ENCODE measurements at places on chromosomes 6 and 20.

DNA sequence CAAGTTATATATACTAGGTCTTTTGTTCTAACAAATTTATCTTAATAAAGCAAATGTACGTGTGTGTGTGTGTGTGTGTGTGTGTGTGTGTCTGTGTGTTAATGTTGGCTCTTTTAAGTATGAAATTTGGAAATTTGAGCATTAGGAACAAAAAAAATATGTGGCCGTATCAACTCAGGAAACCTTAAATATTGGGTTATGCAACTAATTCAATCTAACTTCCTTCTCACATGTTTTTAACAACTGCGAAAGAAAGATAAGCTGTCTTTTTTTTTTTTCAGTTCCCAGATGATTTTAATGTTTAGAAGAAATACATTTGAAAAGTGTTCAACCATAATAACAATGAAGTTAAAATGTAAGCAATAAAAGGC lies 616.4 kb upstream of the ARID1B start:
- DNase-seq: no peak

- DNase-seq: no peak
Observed at GRCh38 chr6:167735951-167736288, 90.8 kb upstream of the AFDN start.

DNA sequence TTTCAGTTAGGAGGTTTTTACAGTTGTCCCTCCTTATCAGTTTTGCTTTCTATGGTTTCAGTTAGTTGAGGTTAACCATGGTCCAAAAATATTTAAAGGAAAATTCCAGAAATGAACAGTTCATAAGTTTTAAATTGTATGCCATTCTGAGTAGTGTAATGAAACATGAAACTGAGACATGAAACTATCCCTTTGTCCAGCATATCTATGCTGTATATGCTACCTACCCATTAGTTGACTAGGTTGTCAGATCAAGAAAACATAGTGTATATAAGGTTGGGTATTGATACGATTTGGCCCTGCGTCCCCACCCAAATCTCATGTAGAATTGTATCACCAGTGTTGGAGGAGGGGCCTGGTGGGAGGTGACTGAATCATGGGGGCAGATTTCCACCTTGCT lies 39.1 kb downstream of the VGLL2 start:
- DNase-seq: no peak

- DNase-seq: no peak
Observed at GRCh38 chr6:18302561-18303439, 38.5 kb upstream of the DEK start.

- no peak for DNase-seq
Observed at GRCh38 chr6:144655376-144655775, 370.2 kb downstream of the UTRN start.

- no peak for DNase-seq
Observed at GRCh38 chr20:45088247-45088646, 12.7 kb downstream of the KCNS1 start.

- DNase-seq: no peak
Observed at GRCh38 chr6:45200510-45200909, 127.6 kb upstream of the RUNX2 start.

GRCh38 chr6:131029626-131030297 lies 33.3 kb downstream of the EPB41L2 start:
- no peak for DNase-seq

DNA sequence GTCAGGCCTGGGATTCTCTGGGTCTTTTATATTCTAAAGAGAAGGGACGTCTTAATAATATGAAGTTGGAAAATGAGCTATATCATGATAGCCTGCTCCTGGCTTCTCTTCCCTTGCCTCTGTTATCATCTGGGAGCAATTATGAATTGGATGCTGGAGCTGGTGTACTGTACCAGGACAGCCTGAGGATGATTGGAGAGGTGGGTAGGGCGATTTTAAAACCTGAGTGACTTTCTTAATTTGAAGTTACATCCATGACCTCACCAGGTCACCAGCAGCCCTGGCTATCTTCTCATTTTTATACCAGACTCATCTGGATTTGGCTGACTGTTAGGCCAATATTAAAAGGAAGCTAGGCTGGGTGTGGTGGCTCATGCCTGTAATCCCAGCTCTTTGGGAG lies 317.6 kb downstream of the CLIC5 start:
- DNase-seq: no peak

DNA sequence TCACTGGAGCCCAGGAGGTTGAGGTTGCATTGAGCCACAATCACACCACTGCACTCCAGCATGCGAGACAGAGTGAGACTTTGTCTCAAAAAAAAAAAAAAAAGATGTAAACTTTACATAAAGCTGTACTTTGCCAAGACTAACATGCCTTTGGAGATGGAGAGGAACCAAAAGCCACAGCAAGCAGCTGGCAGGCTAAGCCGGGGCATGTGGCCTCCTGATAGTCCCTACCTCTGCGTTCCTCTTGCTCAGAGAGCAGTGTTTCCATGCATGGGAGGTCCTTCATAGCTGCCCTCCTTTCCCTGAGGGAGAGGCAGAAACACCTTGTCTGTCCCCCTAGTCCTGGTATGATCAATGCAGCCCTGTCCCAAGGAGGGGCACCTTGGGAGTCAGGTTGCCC lies 35.2 kb downstream of the SPATA2 start:
- DNase-seq: no peak

- DNase-seq: peak; percentile 99
Observed at GRCh38 chr20:47262365-47263013, 94.0 kb downstream of the ZMYND8 start.

DNA sequence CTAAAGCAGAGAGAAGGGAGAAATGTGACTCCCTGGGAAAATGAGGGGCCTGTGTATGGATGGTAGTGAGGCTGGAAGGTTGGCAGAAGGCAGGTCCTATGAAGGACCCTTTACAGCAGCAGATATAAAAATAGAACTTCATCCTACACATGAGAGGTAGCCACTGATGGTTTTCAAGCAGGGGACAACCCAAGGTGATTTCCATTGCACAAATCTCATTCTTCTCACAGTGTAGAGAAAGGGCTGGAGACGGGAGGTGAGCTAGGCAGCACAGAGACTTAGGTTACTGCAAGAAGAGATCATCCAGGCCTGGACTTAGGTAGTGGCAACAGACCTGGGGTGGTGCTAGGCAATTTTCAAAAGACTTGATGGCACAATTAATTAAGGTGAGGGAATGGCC lies 30.7 kb downstream of the TRAM2 start:
- no peak for DNase-seq

GRCh38 chr6:107676042-107676441 lies 148.1 kb downstream of the SCML4 start:
- DNase-seq: no peak

GRCh38 chr6:105272786-105273185 lies 93.0 kb upstream of the POPDC3 start:
- peak; percentile 21 for DNase-seq

DNA sequence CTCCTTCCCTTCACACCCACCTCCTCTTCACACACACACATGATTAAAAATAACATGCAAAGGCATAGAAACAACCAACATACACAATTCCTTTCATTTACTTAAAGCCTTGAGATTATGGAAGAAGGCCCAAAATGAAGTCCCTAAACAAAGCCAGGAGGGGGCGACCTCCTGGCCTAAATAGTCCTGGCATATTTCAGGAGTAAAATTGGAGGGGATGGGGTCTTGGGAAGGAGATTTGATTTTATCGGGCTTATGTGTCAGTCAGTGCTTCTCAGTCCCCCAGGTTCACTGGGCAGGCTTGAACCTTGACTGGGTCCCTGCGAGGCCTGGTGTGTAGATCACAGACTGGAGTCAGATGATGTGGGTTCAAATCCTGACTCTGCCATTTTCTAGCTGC lies 266.4 kb downstream of the SAMD5 start:
- DNase-seq: no peak

DNA sequence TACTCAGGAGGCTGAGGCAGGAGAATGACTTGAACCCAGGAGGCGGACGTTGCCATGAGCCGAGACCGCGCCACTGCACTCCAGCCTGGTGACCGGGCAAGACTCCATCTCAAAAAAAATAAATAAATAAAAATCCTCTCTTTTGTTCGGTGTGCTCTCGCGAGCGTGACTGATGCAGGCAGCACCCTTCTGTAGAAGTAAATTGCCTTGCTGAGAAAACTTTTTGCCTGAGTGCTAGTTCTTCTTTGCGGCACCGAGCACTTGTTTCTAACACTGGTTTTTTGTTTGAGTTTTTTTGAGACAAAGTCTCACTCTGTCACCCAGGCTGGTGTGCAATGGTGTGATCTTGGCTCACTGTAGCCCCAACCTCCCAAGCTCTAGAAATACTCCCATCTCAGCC lies 30.5 kb downstream of the PLN start:
- no peak for DNase-seq

DNA sequence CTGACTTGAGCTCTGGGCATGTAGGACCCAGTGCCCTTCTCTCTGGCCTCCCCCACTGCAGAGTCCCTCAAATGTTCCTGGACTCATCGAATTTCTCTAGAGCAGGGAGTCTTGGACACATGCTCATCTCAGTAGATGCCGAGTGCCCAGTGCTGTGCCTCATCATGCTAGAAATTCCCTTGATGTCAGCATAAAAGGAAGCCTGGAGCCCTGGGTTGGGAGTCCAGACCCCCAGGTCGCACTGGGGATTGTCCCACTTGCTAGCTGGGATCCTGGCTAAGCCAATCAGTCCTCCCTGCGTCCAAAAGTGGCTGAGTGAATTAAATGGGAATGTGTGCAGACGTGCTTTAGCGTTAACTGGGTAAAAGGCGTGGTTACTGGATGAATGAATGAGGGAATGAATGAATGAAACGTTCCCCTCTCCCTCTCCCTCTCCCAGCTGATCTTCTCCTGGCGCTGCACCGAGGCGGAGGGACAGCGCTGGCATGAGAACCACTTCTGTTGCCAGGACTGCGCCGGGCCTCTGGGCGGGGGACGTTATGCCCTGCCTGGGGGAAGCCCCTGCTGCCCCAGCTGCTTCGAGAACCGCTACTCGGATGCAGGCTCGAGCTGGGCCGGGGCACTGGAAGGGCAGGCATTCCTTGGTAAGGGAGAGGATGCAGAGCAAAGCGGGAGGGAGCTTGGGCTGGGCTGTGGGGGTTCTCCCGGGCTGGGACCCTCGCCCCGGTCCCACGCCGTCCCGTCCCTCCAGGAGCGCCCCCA lies 1.6 kb upstream of the TOMM6 start:
- peak; percentile 32 for DNase-seq

DNA sequence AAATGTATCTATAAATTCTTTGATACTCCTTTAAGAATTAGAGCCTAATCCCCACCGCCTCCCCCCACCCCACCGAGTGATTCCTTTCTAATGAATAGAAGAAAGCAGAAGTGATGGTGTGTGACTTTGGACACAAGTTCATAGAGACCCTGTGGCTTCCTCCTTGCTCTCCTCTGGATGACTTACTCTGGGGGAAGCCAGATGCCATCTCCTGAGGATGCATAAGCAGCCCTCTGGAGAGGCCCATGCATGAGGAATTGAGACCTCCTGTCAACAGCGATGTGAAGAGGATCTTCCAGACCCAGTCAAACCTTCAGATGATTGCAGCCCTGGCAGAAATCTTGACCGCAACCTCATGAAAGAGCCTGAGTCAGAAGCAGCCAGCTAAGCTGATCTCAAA lies 21.1 kb downstream of the AHCY start:
- DNase-seq: no peak

GRCh38 chr6:32045811-32046449 lies 7.7 kb downstream of the CYP21A2 start:
- DNase-seq: no peak

DNA sequence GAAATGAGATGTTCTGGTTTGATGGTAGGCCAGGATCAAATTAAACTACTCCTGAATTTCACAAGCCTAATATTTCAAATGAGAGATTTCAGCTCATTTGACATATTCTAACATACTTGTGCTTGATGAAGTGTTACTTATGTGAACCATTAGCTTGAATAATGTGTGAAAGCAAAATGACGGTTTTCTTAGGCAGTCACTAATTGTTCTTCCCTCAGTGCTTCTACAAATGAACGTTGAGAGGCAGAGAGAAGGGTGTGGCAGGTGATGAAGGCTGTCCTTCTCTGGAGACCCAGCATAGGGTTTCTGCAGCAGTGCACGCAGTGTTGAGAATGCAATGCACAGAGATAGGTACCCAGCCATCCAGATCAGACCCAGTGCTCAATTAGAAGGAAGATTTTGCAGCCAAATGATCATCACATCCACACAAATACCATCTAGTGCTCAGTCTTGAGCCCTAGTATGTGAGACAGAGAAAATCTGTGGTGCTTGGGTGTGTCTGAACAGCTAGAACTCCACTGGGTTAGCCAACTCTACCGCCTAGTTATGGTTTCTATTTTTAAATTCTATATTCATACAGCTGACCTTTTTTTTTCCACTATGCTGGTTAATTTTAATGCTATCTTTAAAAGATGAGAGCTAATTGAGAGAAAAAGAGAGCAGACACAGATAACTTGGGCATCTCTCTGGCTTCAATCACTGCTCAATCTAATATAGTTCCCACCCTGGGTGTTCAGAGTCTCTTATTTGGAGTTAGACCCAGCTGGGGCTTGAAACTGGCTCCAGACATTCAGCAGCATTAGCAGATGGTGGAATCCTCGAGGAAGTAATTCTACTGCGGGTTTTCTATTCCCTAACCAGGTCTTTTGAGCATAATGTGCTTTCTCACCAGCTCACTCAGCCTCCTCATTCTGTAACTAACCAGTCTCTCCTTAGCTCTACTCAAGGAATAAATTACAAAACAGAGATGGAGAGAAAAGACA lies 4.4 kb upstream of the MYLIP start:
- peak; percentile 76 for DNase-seq

GRCh38 chr6:150891888-150892485 lies 26.5 kb downstream of the MTHFD1L start:
- DNase-seq: peak; percentile 96

- peak; percentile 35 for DNase-seq
Observed at GRCh38 chr6:4017058-4017739, 61.7 kb downstream of the FAM217A start.

GRCh38 chr20:33568378-33568777 lies 78.5 kb downstream of the CBFA2T2 start:
- peak; percentile 100 for DNase-seq

- DNase-seq: no peak
Observed at GRCh38 chr6:68675548-68675947, 40.5 kb downstream of the ADGRB3 start.
